Astrocyte (in vitro differentiated cells and primary cell): ENCODE measurements at places on chromosomes 3 and 15. TPM values are rescaled to one million over a fixed set of nuclear protein-coding genes. Genes with fewer than 3 reads are reported as not detected.

GRCh38 chr3:134462331-134462941, 23.3 kb downstream of the ANAPC13 start:
- peak; percentile 83 for DNase-seq

GRCh38 chr3:33883538-33883950, 85.1 kb downstream of the PDCD6IP start:
- DNase-seq, result no peak

GRCh38 chr3:14674841-14675240, at the start of gene C3orf20:
TSS of gene C3orf20 (plus strand) at chr3:14675141. CDS start at chr3:14682714, 7,573 bp downstream.
- DNase-seq, result no peak

DNA sequence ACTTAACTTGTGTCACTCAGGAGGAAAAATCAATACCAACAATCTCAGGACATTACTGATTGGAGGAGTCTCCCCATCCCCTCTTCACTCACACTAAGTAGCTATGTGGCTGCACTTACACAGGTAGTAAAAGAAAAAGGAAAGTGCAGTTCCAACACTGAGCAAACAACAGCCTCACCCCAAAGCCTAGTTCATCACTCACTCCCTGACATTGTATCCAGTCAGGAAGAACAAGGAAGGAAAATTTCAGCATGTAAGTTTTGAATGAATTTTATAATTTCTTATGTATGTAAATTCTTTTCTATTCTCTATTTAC, 273.4 kb downstream of the IGSF11 start:
- no peak for DNase-seq

GRCh38 chr3:101849714-101850245, 466 bp downstream of the NFKBIZ start:
- DNase-seq, result no peak

Gene EXD1
- 0.07 TPM in 1 of 2 replicates, not detected in the other for total RNA-seq

Gene TMCO5A
- not detected in 2 replicates for total RNA-seq

Gene ST8SIA2
- 8.6 and 9.0 TPM in 2 replicates for total RNA-seq
